ENCODE measurements at places on chromosomes 3 and 15.

DNA sequence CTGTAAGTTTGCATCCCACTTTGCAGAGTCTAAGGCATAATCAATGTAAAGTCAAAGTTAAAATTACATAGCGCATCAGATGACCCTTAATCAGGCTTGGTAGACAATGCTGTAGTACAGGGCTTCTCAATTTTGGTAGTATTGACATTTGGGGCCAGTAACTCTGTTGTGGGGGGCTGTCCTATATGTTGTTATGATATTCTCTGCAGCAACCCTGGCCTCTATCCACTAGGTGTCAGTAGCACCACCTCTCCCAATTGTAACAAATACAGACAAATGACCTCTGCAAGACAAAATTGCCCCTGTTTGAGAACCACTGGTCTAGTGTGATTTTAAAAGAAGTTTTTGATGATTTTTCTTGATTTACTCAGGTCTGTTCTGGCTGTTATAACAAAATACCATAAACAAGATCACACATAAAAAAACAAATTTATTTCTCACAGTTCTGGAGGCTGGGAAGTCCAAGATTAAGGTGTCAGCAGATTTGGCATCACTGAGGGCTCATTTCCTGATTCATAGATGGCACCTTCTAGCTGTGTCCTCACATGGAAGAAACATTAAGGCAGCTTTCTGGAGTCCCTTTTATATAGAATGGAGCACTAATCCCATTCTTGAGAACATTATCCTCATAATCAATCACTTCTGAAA is 37.6 kb upstream of the SLC9A9 start:
- no peak for DNase-seq

DNA sequence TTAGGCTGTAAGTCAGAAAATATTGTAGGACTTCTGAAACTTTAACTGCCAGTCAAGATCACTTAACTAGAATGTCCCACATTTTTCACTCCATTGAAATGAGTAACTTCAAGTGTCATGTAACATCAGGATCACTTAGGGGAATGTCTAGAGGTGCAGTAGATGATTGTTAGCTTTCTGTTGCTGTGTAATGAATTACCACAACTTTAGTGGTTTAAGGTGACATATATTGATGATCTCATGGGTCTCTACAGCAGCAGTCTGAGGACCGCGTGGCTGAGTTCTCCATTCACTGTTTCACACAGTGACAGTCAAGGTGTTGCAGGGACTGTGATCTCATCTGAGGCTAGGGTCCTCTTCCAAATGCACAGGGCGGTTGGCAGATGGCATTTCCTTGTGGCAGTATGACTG is 82.7 kb downstream of the SLC25A26 start:
- no peak for DNase-seq

DNA sequence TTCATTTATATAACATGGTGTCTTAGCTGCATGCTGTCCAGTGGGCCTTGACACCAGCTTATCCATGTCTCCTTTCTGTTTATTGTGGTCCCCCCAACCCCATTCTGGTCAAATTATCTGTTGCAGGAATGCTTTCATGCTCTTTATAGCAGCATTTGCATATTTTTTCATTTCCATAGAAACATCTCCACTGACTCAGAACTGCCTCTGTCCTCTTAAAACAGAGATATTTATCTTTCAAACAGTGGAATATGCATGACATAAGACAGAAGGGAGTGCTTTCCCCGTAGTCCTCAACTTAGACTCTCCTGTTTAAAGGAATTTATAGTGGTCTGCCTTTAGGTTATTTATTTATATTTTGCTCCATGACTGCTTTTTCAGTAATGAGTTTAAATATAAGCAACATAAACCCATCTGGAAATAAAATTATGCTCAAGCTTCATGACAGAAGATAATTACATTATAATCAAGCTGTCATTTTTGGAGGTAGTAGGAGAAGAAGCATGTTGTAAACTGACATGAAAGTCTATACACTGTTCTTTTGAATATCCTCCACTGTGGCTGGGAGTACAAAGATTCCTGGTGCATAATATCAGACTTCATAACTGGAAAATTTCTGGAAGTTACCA is 179.5 kb upstream of the CD96 start:
- no peak for DNase-seq

- peak; percentile 78 for DNase-seq
These were observed 137.5 kb downstream of the XXYLT1 start for GRCh38 chr3:195133462-195133861.

DNA sequence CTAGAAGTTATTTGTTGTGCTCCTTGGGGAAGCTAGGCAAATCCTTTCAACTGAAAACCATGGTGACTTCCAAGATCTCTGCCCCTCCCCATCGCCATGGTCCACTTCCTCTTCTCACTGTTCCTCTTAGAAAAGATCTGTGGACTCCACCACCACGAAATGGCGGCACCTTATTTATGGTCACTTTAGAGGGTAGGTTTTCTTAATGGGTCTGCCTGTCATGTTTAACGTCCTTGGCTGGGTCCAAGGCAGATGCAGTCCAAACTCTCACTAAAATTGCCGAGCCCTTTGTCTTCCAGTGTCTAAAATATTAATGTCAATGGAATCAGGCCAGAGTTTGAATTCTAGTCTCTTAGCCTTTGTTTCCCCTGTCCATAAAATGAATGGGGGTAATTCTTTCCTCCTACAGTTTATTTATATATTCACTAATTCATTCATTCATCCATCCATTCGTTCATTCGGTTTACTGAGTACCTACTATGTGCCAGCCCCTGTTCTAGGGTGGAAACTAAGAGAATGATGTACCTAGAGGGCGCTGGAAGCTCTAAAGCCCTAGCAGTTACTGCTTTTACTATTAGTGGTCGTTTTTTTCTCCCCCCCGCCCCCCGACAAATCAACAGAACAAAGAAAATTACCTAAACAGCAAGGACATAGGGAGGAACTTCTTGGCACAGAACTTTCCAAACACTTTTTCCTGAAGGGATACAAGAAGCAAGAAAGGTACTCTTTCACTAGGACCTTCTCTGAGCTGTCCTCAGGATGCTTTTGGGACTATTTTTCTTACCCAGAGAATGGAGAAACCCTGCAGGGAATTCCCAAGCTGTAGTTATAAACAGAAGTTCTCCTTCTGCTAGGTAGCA is 657 bp downstream of the PATL2 start:
- no peak for DNase-seq

- DNase-seq = no peak
These were observed 171.9 kb downstream of the SYNPR start for GRCh38 chr3:63450023-63450422.

GRCh38 chr3:192174283-192174682 is 553.1 kb downstream of the FGF12 start:
- no peak for DNase-seq

- no peak for DNase-seq
These were observed 162.3 kb downstream of the TBL1XR1 start for GRCh38 chr3:177034832-177035475.

DNA sequence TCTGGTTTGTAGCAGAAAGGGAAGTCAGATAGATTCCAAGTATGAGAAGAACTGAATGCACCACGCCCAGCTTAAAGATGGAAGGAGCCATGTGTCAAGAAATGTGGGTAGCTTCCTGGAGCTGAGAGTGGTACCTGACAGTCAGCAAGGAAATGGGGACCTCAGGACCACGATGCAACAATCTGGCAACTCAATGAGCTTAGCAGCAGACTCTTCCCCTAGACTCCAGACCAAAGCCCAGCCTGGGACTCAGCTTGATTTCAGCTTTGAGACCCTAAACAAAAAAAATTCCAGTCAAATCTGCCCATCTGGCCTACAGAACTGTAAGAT is 24.4 kb downstream of the MIX23 start:
- no peak for DNase-seq

DNA sequence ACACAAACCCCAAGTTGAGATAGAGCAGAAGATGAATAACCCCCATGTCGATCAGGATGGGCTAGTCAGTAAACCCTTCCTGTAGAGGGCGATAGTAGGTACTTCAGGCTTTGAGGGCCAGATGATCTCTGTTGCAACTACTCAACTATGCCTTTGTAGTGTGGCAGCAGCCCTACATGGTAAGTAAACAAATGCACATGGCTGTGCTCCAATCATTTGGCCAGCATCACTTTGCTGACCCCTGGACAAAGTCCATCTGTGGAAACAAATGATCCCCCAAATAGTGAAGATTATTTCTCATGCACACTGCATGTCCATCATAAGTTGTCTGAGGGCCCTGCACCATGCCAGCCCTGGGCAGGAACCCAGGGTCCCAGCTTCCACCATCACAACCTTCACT is 402.2 kb upstream of the PROK2 start:
- DNase-seq = no peak

DNA sequence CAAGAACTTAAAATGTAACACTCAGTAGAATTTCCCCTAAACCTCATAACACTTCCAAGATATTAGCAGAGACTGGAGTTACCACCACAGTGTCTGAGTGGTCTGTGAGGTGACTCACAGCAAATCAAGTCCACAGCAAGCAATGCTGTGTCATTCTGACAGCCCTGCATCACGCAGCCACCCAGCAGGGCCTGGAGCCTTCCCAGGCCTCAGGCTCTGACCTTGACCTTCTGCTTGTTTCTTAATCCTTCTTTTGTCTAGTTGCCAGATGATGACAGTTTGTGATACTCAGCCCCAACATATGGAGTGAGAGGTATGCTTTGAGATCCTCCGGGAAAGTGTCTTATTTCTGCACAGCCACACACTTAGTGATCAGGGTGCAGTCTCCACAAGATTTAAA is 82.5 kb downstream of the TOP2B start:
- DNase-seq = no peak

GRCh38 chr15:34708422-34708821 is 46.4 kb downstream of the GJD2 start:
- peak; percentile 7 for DNase-seq

DNA sequence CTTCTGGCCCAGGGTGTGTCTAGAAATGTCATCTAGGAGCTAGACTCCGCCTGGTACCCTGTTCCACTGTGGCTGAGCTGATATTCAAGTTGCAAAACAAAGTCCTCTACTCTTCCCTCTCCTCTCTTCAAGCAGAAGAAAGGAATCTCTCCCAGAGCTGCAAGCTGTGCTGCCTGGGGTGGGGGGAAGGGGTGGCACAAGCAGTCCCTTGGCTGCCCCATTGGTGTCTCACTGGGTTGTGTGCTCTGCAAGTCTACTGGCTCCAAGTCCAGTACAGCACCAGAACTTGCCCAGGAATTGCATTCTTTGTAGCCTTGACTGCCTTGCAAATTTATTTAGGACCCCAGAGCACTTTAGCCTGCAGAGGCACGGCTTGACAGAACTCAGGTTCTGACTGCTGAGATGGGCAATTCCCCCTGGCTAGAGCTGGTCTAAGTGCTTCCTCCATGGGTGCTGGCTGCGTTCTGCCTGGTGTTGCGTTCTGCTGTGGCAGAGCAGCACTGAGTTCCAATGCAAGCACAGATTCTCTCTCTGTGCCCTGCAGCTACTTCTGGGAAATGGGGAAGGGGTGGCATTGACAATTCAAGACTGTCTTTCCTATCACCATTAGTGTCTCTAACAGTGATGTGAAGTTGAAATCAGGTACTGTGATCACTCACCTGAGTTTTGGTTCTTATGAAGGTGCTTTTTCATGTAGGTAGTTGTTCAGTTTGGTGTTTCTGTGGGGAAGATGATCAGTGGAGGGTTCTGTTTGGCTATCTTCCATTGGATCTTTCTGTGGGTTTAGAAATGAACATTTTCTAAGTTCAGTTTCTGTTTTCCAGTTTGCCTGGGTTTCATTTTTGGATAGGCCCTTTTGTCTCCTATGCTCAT is 39.5 kb downstream of the OXSR1 start:
- no peak for DNase-seq

DNA sequence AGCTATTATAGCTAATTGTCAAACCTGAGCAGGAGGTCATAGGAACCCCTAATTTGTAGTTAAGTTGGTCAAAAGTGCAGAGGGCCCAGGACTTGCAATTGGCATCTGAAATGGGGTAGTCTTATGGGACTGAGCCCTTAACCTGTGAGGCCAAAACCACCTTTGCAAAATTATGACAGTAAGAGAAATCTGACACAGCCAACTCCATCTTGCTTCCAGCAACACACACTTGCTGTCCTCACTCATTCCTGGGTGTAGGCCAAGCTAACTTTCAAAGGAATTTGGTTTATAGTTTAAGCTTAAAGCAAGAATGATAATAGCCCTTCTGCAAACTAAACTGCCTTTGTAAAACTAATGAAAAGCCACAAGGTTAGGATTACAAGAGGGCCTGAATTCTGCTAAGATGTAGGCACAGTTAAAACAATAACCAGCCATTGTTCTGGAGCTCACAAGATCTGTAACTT is 57.6 kb upstream of the FRMD4B start:
- no peak for DNase-seq

- no peak for DNase-seq
These were observed 562.7 kb downstream of the GBE1 start for GRCh38 chr3:81198756-81199155.

- no peak for DNase-seq
These were observed 77.7 kb upstream of the NR2E3 start for GRCh38 chr15:71732636-71733035.

DNA sequence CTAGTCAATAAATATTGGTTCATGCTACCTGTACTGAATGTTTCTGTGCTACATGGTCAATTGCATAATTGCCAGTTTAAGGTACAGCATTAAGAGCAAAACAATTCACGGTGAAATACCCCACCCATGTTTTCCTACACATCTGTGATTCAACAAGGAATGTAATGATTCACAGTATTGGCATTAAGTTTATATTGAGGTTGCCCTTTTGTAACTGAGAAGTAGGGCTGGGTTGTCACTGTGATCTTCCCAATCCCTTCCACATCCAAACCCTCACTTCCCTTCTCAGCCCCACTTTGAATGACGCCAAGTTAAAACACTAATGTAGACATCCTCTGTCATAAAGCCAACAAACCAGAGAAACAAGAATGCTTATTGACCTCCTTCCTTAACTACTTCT is 112.0 kb upstream of the TJP1 start:
- no peak for DNase-seq

- DNase-seq = no peak
These were observed 167.3 kb downstream of the NECTIN3 start for GRCh38 chr3:111238885-111239284.

DNA sequence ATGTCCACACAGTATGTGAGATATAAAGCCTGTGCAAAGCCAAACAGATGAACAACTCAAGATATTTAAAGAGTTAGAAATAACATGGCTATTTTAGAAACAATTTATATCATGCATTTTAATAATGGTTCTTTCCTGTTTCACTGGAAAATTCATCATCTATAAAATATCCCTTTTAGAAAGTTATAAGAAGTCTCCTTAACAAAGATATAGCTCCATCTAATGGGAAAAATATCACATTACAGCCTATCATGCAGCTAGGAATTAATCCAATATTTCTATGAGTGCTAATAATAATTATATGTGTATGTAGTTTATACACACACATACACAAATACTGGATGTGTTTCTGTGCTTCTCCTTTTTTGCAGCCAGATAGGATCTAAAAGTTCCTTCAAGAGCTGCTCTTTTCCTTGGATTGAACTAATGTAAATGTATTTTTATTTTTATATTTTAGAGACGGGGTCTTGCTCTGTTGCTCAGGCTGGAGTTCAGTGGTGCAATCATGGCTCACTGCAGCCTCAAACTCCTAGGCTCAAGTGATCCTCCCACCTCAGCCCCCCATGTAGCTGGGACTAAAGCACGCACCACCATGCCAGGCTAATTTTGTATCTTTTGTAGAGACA is 21.6 kb downstream of the RPL22L1 start:
- no peak for DNase-seq
